NCI-H146 (cell line): ENCODE measurements at places on chromosomes 16 and 17.
A peak's percentile ranks its signal among the peaks of the same experiment; 100 is the strongest.

GRCh38 chr17:78130090-78130436, 508 bp upstream of the TMC8 start:
- DNase-seq = no peak

GRCh38 chr16:57730771-57731730, 4.5 kb upstream of the KATNB1 start:
- DNase-seq = no peak

DNA sequence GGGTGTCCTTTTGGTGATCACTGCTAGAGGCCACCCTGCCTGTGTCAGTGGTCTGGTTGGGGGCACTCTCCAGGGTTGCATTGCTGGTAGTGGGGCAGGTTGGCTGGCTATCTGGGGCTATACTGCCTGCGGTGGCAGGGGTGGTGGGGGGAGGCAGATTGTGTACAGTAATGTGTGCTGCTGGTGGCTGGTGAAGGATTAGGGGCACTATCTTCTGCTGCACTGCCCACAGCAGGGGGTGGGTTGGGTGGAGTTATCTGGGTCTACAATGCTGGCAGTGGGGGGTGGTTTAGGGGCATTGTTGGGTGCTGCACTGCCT, 204.0 kb upstream of the WSB1 start:
- DNase-seq = peak; percentile 38

DNA sequence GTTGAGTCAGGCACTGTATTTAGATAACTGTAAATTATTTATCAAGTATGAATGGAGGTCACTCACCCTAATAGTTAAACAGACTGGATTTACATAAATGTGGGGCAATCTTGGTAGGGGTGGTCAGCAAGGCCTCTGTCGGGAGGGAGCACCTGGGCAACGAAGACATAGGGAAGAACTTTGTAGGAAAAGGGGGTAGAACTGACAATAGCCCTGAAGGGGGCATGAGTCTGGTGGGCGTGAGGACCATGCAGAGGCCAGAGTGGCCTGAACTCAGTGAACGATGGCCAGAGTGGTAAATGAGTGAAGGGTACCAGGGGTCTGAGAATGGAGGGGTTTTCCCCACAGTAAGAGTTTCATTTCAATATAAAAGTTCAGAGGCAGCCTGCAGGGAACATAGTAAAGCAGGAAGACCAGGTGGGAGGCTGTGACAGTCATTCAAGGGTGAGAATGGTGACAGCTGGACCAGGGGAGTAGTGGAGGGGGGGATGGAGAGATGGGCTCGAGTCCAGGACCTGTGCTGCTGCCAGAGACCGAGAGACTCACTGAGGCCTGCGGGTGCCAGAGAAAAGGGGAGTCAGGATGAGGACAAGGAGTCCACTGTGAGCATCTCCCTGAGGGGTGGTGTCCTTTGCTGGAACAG, 2.9 kb downstream of the C17orf67 start:
- no peak for DNase-seq

- DNase-seq = no peak
Measured at GRCh38 chr17:2943981-2944380, 119.4 kb downstream of the OR1D5 start.

GRCh38 chr16:12449795-12450194, 353.9 kb downstream of the CPPED1 start:
- DNase-seq = no peak
